ENCODE measurements at places on chromosomes 3 and 15. TPM values are rescaled to one million over a fixed set of nuclear protein-coding genes. Genes with fewer than 3 reads are reported as not detected.

DNA sequence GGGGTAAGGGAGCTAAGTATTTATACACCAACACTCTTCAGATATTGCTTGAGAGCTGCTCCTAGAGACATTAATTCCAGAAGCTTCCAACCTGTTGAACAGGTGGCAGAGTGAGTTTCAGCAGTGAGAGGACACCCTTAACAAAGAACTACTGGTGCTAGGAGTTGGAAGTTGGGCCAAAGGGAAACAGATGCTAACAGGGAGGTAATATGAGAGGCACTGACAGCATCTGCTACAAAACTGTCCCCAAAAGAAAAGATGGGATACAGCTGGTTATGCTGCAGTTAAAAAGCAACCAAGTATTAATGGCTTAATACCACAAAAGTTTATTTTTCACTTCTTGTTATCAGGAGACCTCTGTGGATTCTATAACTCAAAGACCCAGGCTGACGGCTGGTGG is 104.5 kb upstream of the SATB1 start:
- H3K4me3 ChIP-seq: no peak overlapping the region
- no peak overlapping the region for H3K27ac ChIP-seq
- H3K4me1 ChIP-seq: no peaks in the 10 kb centered on the region
- peaks cover 2% of the 10 kb centered on the region for H3K27me3 ChIP-seq
- H3K36me3 ChIP-seq: no peaks in the 10 kb centered on the region

SH2D7 gene
- not detected for total RNA-seq

SI gene
- total RNA-seq: not detected

DNA sequence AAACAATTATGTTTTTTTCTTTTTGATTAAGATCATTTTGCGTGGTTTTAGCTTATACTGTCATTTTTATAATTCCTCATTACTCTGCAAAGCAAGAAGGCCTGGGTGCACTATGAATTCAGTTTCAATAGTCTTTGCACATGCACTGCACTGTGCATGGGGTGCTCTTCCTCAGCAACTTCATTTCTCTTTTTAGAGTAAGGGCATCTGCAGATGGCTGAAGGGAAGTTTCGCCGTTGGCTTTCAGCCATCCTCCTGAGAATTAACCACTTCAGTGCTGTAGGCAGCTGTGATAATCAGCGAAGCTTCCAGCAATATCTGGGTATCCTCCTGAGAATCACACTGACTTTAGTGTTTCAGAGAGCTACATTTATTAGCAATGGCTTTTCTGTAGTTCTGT is 284.8 kb downstream of the GBE1 start:
- no peaks in the 10 kb centered on the region for H3K36me3 ChIP-seq
- H3K4me1 ChIP-seq: peaks cover 3% of the 10 kb centered on the region
- H3K4me3 ChIP-seq: no peak overlapping the region
- DNase-seq: no peak
- H3K27me3 ChIP-seq: no peaks in the 10 kb centered on the region
- no peak overlapping the region for H3K27ac ChIP-seq

GRCh38 chr3:44323341-44323955 is 15.1 kb upstream of the TCAIM start:
- no peak overlapping the region for H3K27ac ChIP-seq
- H3K4me1 ChIP-seq: no peaks in the 10 kb centered on the region
- H3K36me3 ChIP-seq: no peaks in the 10 kb centered on the region
- no peak overlapping the region for H3K4me3 ChIP-seq
- peaks cover 42% of the 10 kb centered on the region for H3K27me3 ChIP-seq
- no peak for DNase-seq

MED12L gene
- total RNA-seq: 1.4 TPM

PLS1 gene
- 0.78 TPM for total RNA-seq

VGLL3 gene
- 587 TPM for total RNA-seq

Data from osteocyte (in vitro differentiated cells).